Stimulated activated CD4-positive, alpha-beta T cell treated with anti-CD3 and anti-CD28 coated beads, Interleukin-2, amount 100 ng/mL, for 48 hours (primary cell): ENCODE measurements at places on chromosomes 4 and X.
A peak's percentile ranks its signal among the peaks of the same experiment; 100 is the strongest.

- DNase-seq, result no peak
Measured at GRCh38 chr4:107625391-107625902, 94.6 kb downstream of the PAPSS1 start.

DNA sequence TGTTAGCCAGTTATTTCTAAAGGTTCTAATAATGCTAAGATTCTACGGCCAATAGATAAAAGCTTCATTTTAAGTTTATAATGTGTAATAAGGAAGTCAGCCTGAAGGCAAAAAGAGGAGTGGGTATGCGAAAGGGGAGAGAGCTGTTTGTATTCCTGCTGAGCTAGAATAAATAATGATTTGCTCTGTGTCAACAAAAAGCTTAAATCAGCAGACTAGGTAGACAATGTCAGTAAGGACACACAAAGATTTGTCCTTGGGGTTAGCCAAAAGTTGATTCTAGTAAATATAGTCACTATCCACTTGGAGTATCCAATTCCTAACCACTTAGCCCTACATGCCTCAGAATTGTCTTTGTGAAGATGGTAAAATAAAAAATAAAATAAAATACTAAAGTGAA is 90.3 kb upstream of the GRIA3 start:
- DNase-seq, result no peak

GRCh38 chr4:86247320-86247719 is 112.5 kb downstream of the MAPK10 start:
- no peak for DNase-seq

DNA sequence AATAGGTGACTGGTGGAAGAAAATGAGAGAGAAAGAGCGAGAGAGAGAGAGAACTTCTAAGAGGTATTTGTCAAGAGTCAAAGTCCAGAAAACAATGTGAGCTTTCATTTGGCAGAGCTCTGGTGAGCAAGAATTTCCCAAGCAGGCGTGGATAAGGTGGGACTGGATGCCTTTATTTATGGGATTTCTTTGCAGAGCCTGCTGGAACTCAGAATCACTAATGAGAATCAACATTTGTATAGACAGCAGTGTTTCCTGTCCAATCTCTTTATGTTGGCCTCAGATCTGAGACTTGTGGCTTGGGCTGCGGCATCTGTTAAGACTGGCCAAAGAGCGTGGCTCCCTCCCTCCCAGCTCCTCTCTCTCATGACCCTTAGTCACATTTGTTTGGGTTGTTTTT is 67.9 kb upstream of the TBL1X start:
- DNase-seq, result no peak

- DNase-seq, result no peak
Measured at GRCh38 chr4:1222938-1223690, 25.8 kb downstream of the CTBP1 start.

DNA sequence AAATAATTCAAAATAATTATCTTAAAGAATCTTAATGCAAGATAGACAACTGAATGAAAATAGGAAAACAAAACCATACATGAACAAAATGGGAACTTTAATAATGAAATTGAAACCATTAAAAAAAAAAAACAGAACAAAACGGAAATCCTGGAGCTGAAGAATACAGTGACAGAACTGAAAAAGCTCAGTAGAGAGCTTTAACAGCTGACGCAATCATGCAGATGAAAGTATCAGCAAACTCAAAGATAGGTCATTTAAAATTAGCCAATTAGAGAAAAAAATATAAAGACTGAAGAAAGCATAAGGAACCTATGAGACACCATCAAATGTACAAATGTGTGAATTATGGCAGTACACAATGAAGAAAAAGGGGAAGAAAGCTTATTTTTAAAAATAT is 18.8 kb downstream of the SLC25A31 start:
- no peak for DNase-seq

- no peak for DNase-seq
Measured at GRCh38 chr4:3210467-3210866, 38.5 kb upstream of the MSANTD1 start.

DNA sequence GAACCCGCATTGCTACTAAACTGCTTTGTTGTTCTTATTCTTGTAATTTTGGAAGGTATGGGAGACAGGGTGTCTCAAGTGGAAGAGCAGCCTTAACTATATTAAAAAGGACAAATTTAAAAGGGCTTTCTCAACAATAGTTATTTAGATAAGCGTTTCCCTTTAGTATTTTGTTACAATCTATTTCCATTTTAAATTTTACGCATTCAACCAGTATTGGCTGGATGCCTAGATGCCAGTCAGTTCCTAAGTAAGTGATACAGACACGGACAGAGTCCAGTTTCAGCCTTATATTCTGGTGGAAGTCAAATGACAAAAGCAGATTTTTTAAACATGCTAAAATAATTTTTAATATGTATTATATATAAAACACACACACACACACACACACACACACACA is 28.3 kb downstream of the FAT1 start:
- no peak for DNase-seq

- no peak for DNase-seq
Measured at GRCh38 chr4:78426972-78427371, 124.6 kb upstream of the ANXA3 start.

- no peak for DNase-seq
Measured at GRCh38 chr4:169210504-169211118, 60.1 kb downstream of the SH3RF1 start.

GRCh38 chr4:41410049-41410448 is 127.9 kb upstream of the LIMCH1 start:
- DNase-seq, result no peak

GRCh38 chrX:137062915-137063617 is 29.3 kb upstream of the GPR101 start:
- no peak for DNase-seq

GRCh38 chrX:121365572-121366161 is 318.3 kb downstream of the GLUD2 start:
- DNase-seq, result no peak

DNA sequence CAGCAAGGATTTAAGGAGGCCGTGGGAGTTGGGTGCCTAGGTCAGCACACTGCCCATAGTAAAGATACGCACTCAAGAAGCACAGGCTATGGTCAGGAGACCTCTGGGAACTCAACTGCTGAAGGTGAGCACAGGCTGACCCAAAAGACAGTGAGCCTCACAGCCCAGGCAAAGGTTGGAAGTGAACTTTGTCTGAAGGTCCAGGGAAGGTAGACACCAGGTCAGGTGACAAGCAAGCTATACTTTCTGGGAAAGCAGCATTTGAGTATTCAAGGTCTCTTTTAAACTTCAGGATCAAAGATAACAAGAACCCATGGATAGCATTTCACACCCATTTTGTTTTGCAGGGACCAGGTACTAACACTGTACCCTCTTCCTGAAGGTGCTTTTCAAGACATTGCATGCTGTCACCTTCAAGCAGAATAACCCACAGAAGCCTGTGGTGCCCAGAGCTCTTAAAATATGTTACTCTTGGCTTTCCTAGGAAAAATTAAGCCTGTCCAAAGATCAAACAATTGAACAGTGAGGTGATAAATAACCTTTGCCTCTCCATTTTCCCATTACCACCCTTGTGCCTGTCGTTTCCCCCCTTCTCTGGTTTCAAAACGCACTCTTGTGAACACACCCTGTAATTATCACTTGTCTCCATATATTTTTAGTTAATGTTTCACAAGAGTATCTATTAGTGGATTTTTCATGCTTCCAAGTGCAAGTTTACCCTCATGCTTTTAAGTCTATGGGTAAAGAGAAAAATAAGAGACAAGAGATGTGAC is 3.4 kb upstream of the S100G start:
- DNase-seq, result no peak

- no peak for DNase-seq
Measured at GRCh38 chrX:73944563-73944908, 359.4 kb upstream of the ZCCHC13 start.

DNA sequence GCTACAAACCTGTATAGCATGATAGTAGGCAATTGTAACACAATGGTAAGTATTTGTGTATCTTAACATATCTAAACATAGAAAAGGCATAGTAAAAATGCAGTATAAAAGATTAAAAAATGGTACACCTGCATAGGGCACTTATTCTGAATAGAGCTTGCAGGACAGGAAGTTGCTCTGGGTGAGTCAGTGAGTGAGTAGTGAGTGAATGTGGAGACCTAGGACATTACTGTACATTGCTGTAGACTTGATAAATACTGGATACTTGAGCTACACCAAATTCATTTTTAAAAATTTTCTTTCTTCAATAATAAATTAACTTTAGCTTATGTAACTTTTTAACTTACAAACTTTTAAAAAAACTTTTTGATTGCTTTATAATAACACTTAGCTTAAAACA is 68.2 kb upstream of the MAML3 start:
- no peak for DNase-seq

- DNase-seq, result no peak
Measured at GRCh38 chr4:15353207-15353606, 74.6 kb upstream of the C1QTNF7 start.

- no peak for DNase-seq
Measured at GRCh38 chr4:8542776-8543525, 37.2 kb upstream of the GPR78 start.

DNA sequence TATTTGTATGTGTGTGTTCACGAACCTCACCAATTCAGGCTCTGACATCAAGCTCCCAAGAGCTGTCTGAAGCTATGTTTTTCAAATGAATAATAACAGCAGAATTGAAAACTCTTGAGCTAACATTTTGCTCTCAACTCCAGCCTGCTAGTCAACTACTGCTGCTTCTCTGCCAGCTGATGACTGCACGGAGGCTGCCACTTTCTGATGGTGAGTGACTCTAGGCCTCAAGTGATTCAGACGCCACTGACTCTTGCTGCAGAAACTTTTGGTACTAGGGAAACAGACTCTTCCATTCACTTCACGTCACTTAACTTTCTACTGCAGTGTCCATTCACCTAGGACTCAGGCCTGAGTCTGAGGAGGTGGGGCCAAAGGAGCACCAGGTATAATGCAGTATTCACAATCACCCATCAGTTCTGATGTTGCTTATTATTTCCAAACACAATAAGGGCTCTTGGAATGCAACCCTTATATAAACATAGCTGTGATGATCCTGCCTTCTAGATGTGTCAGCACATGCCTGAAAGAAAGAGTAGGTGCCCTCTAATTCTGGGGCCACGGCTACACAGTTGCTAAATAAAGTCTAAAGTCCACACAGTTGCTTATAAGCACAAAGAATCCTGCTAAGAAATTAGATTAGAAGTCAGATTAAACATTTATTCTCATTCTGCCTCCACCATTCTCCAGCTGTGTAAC is 16.0 kb downstream of the PRDM8 start:
- DNase-seq, result no peak

DNA sequence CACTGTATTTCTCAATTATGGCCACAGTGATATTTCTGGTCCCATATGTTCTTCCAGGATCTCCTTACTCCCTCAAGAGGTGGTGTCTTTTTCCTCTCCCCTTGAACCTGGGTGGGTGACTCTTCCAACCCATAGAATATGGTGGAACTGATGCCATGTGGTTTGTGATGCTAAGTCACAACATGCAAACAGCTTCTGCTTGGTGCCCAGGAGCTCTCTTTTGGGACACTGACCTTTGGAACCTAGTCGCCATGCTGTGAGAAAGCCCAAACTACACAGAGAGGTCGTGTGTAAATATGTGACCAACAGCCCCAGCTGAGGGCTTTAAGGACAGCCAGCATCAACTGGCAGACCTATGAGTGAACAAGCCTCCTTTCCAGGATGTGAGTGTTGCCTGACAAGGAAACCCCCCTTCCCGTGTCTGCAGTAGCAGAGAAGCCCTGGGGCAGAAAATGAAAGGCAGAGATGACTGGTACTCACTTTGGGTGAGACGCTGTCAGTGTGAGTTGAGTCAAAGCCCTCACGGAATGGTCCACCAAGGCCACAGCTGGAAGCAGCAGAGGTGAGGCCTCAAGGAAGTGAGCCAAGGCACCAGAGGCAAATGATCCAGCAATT is 223.4 kb downstream of the BCOR start:
- peak; percentile 62 for DNase-seq

GRCh38 chr4:89765966-89766365 is 71.0 kb downstream of the SNCA start:
- DNase-seq, result no peak

DNA sequence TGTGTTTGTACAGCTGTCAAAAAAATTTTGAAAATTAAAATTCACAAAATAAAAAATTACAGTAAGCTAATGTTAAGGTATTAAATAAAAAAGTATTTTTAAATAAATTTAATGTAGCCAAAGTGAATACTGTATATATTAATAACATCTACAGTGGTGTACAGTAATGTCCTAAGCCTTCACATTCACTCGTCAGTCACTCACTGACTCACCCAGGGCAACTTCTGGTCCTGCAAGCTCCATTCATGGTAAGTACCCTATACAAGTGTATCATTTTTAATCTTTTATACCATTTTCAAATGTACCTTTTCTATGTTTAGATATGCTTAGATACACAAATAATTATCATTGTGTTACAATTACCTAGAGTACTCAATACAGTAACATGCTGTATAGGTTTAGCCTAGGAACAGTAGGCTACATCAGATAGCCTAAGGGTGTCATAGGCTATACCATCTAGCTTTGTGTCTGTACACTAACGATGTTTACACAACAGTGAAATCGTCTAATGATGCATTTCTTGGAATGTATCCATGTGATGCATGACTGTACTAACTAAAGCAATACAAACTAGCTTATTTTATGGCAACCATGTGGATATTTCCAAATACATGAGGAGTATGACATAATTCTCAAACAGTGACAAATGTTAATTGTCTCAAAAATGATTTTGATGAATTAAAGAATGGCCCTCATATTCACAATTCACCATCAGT is 13.7 kb downstream of the DDX60 start:
- no peak for DNase-seq

- DNase-seq, result no peak
Measured at GRCh38 chr4:173001571-173001970, 167.0 kb upstream of the GALNT7 start.

- no peak for DNase-seq
Measured at GRCh38 chr4:75921910-75922309, 18.9 kb downstream of the NAAA start.

- DNase-seq, result no peak
Measured at GRCh38 chr4:183072176-183072575, 26.9 kb upstream of the WWC2 start.

GRCh38 chrX:124268099-124268498 is 64.4 kb upstream of the TEX13D start:
- DNase-seq, result no peak

GRCh38 chr4:62070291-62070852 is 870.2 kb downstream of the ADGRL3 start:
- DNase-seq, result no peak

DNA sequence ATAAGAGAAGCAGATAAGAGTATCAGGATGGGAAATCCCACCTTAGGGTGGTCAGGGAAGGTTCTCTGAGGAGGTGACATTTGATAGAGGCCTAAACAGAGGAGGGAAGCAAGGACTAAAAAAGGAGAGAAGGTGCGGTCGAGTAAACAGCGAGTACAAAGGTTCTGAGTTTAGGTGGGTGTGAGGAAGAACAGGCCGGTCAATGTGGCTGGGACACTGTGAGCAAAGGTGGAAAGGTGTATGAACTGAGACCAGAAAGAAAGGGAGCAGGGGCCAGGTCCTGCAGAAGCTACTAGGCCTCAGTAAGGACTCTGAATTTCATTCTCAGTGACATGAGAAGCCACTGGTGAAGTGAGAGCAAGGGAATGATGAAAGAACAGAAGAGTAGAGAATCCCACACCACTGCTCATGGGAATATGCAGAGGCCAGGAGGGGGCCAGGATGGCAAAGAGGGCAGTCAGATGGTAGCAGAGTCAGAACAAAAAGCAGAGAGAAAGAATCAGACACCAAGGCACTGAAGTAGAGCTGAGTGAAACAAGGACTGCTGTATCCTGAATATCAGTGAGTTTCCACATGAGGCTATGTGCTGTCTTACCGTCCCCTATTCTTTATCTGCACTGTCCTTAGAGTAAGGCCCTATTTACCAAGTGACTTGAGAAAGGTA is 18.0 kb downstream of the PRSS48 start:
- no peak for DNase-seq
